ENCODE measurements at places on chromosomes 11 and 22.
A peak's percentile ranks its signal among the peaks of the same experiment; 100 is the strongest.

DNA sequence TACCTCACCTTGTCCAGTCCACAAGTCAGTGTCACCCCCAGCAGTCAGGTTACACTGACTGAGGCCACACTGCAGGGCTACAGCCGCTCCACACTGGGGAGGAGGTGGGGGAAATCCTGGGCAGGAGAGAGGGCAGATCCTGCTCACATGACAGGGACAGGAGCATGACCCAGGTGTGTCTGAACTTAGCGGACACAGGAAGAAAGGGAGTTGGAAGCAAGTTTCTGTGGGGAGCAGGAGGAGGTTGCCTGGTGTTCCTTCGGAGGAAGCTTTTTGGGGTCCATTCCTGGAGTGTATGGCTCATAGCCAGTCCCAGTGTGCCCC lies 5.9 kb downstream of the MMP11 start:
- no peak overlapping the region for H3K4me3 ChIP-seq
- H3K4me1 ChIP-seq: peaks cover 20% of the 10 kb centered on the region
- no peak for DNase-seq
- no peak overlapping the region for H3K27ac ChIP-seq

- no peak for DNase-seq
- no peak within 1 kb of the TSS for H3K4me3 ChIP-seq
- H3K27me3 ChIP-seq: peaks cover 3% of the 10 kb centered on the region
- H3K27ac ChIP-seq: no peak within 1 kb of the TSS
- no peaks in the 10 kb centered on the region for H3K4me1 ChIP-seq
- H3K36me3 ChIP-seq: no peaks in the 10 kb centered on the region
These were observed at the start of gene IGLL5 for GRCh38 chr22:22887621-22888503. TSS of gene IGLL5 (plus strand) at chr22:22887816. CDS start at chr22:22888054, 238 bp downstream.

- DNase-seq: no peak
- no peak overlapping the region for H3K4me3 ChIP-seq
- H3K27ac ChIP-seq: no peak overlapping the region
- H3K27me3 ChIP-seq: no peaks in the 10 kb centered on the region
- no peaks in the 10 kb centered on the region for H3K4me1 ChIP-seq
- peaks cover 5% of the 10 kb centered on the region for H3K36me3 ChIP-seq
These were observed 2.7 kb upstream of the RGL4 start for GRCh38 chr22:23688121-23688520.

DNA sequence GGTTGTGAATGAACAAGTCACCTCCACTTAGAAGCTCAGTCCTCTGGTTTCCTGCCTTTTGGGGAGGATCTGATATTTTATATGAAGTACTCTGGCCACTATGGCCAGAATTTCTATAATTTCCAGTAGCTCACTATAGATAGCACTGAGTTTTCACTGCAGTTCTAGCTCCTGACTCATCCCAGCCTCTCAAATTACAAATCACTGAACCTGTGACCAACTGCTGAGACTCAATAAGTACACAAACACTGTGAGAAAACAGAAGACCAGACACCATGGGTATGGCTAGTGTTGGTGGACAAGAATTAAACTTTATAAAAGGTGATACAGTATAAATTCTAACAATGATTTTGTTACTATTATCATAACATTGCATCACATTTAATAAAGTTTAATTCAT lies 47.1 kb upstream of the UCP3 start:
- peaks cover 2% of the 10 kb centered on the region for H3K36me3 ChIP-seq
- H3K27me3 ChIP-seq: no peaks in the 10 kb centered on the region
- no peak for DNase-seq
- no peaks in the 10 kb centered on the region for H3K4me1 ChIP-seq

DNA sequence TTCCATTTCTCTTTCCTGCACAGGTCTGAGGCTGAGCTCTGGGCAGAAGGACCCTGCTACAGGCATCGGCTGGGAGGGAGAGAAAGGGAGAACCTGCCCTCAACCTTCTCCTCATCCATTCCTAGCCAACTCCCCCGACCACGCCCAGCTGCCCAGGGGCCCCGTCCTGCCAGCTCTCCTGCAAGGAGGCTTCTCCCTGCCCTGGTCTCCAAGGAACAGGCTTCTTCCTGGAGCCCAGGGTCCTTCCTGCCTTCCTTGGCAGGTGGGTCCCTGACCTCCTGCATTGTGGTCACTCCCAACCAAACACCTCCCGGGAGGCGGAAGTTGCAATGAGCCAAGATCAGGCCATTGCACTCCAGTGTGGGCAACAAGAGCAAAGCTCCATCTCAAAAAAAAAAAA lies 12.5 kb upstream of the HMOX1 start:
- no peak overlapping the region for H3K4me3 ChIP-seq
- no peak for DNase-seq
- peaks cover 2% of the 10 kb centered on the region for H3K4me1 ChIP-seq

- no peaks in the 10 kb centered on the region for H3K36me3 ChIP-seq
- peaks cover 26% of the 10 kb centered on the region for H3K4me1 ChIP-seq
- H3K4me3 ChIP-seq: no peak overlapping the region
- DNase-seq: no peak
- H3K27ac ChIP-seq: peak overlapping the region; percentile 42
- H3K27me3 ChIP-seq: peaks cover 2% of the 10 kb centered on the region
These were observed 6.0 kb downstream of the PKNOX2 start for GRCh38 chr11:125170510-125171031.

GRCh38 chr11:94401773-94402265 lies 600 bp upstream of the GPR83 start:
- H3K36me3 ChIP-seq: no peaks in the 10 kb centered on the region
- peaks cover 2% of the 10 kb centered on the region for H3K27me3 ChIP-seq
- H3K4me3 ChIP-seq: no peak overlapping the region
- DNase-seq: no peak

Data from liver (tissue), 10 donors.